ENCODE measurements at places on chromosomes 5 and 9. TPM values are rescaled to one million over a fixed set of nuclear protein-coding genes. Genes with fewer than 3 reads are reported as not detected.

Gene NOTCH1
- total RNA-seq: 11.8 TPM

Gene BAAT
- not detected for total RNA-seq

Gene INSL4
- not detected for total RNA-seq

Gene PCDHB10
- 0.68 TPM for total RNA-seq

Gene FBP2
- total RNA-seq: not detected

Gene SRA1
- total RNA-seq: 69.7 TPM

Gene PRRC2B
- total RNA-seq: 22.6 TPM

Gene SLC46A2
- total RNA-seq: not detected

Gene C9orf57
- total RNA-seq: not detected

Gene PCDHA9
- under 0.01 TPM for total RNA-seq

Gene ITGA2
- 8.2 TPM for total RNA-seq

Gene NACC2
- 21.5 TPM for total RNA-seq

Gene SHB
- total RNA-seq: 28.8 TPM

Gene PTGR1
- 37.2 TPM for total RNA-seq

Gene UBE2QL1
- 0.12 TPM for total RNA-seq

Gene ELAVL2
- under 0.01 TPM for total RNA-seq

Gene LEAP2
- 0.08 TPM for total RNA-seq

Gene HK3
- 0.23 TPM for total RNA-seq

Gene STPG3
- total RNA-seq: not detected

Gene RORB
- 0.82 TPM for total RNA-seq

Gene SNX30
- 36.3 TPM for total RNA-seq

Gene CCL28
- total RNA-seq: 0.68 TPM

Gene SPATA31C1
- total RNA-seq: not detected

Gene ARL14EPL
- total RNA-seq: not detected

Gene KIF4B
- total RNA-seq: not detected

Gene PCDHA6
- total RNA-seq: 2.9 TPM

Gene WWC1
- total RNA-seq: 0.38 TPM

Gene NAIP
- total RNA-seq: 1.9 TPM

Gene PITX1
- 0.12 TPM for total RNA-seq

Gene CSNK1A1
- 399 TPM for total RNA-seq

Gene ADAM19
- 10.8 TPM for total RNA-seq

Gene INSL6
- not detected for total RNA-seq

Gene STKLD1
- 0.75 TPM for total RNA-seq

Gene IFNA13
- not detected for total RNA-seq

Gene PLPP7
- 11.4 TPM for total RNA-seq

Gene PNPLA7
- total RNA-seq: 0.60 TPM

Gene MLANA
- total RNA-seq: not detected

Gene SUSD3
- total RNA-seq: 0.23 TPM

Gene ACTBL2
- total RNA-seq: 0.23 TPM

Gene SLC6A18
- total RNA-seq: not detected

Gene NDUFB6
- 101 TPM for total RNA-seq

Gene WDR38
- total RNA-seq: not detected

Gene CCDC69
- 5.9 TPM for total RNA-seq

All from smooth muscle cell of the coronary artery (primary cell).